ENCODE measurements at places on chromosomes 1 and 21.

GRCh38 chr1:169692756-169693460 lies 18.5 kb downstream of the SELL start:
- no peak for DNase-seq

DNA sequence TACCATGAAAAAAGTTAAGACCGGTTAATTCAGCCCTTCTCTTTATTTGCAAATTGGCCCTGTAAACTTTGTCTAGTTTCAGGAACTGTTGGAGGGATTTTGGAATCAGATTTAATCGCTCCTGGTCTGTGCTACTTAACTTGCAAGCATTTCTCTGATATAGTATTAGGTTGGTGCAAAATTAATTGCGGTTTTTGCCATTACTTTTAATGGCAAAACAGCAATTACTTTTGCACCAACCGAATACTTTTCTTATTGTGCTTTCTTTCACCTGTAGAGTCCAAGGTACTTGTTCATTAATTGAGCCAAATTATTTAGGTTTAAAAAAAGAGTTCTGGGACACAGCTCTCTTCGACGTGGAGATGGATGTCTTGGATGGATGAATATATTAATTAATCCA lies 92.8 kb upstream of the HNRNPU start:
- no peak for DNase-seq

DNA sequence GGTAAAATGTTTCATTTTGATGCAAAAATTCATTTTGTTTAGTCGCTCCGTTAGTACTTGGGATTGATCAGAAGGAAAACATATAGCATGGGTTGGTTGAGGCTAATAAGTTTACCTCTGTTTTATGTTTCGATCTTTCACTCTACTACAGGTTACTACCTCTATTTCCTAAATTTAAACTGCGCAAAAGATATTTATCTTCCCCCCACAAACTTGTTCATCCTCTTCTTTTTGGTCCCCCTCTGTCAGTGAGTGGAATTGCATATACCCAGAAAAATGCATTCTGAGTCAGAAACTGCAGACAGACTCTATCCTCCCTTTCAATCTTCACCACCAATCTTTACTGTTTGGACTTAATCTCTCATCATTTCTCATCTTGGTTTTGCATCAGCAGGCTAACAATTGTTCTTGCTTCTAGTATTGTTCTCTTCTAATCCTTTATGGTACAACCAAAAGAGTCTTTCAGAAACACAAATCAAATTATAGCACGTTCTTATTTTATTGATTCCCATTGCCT lies 316.0 kb upstream of the ADGRL4 start:
- DNase-seq, result no peak

DNA sequence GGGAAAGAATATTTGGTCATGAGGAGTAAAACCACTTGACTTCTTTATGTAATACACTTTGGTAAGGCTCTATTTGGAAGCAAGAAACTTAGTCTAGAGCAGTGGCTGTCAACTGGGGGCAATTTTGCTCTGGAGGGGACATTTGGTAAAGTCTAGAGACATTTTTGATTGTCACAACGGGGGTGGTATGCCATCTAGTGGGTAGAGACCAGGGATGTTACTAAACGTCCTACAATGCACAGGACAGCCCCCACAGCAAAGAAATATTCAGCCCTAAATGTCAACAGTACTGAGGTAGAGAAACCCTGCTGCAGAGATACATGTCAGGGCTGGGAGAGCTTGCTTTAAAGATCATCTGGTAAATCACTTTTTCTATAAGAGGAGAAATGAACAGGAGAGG lies 13.5 kb downstream of the FUCA1 start:
- no peak for DNase-seq

DNA sequence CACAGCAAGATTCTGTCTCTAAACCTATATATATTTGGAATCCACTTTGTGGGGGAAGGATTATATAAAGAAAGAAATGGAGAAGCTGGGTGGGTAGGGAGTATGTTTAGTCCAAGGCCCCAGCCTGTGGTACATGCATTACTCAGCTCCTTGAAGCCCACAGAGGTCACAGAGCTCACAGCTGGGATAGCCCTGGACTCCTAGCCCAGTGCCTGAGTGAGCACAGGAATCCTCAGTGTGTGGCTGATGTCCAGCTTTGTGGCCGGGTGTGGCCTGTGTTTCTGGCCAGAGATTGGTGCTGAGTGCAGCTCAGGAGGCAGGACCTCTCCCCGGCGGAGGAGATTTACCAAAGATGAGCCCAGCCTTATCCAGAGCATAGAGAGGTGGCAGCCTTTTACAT lies 7.6 kb downstream of the CAPN9 start:
- DNase-seq, result no peak

- DNase-seq, result no peak
Observed at GRCh38 chr1:243507672-243508302, 251.9 kb downstream of the SDCCAG8 start.

DNA sequence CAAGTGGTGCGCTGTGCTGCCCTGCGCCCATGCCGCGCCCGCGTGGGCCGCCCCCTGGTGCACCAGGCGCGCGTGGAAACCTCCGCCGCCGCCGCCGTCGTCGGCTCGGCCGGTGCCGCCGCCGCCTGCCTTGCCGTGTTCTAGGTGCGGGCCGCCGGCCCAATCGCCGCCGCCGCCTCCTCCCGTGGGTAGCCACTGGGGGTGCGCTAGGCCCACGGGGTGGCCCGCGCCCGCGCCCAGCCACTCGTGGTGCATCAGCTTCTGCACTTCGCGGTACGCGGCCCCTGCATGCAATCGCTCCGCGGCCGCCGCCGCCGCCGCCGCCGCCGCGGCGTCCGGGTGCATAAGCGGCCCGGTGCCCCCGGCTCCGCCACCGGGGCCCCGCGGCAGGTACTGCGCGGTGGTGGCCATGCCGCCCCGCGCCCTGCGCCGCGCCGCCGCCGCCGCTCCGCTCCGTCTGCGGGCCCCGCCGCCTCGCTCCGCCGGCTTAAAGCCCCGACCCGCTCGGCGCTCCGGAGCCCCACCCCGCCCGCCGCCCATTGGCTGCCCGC lies at the start of gene POU3F1:
POU3F1 (minus strand) TSS at position 461 of the 551 bp plus-strand sequence; CDS start at position 411, 50 bp downstream.
- DNase-seq, result no peak

- DNase-seq, result no peak
Observed at GRCh38 chr1:226111883-226112261, 49.4 kb downstream of the H3-3A start.

GRCh38 chr21:45805321-45805720 lies 161.8 kb downstream of the PCBP3 start:
- no peak for DNase-seq

- DNase-seq, result no peak
Observed at GRCh38 chr1:46522184-46522968, 29.1 kb downstream of the KNCN start.

DNA sequence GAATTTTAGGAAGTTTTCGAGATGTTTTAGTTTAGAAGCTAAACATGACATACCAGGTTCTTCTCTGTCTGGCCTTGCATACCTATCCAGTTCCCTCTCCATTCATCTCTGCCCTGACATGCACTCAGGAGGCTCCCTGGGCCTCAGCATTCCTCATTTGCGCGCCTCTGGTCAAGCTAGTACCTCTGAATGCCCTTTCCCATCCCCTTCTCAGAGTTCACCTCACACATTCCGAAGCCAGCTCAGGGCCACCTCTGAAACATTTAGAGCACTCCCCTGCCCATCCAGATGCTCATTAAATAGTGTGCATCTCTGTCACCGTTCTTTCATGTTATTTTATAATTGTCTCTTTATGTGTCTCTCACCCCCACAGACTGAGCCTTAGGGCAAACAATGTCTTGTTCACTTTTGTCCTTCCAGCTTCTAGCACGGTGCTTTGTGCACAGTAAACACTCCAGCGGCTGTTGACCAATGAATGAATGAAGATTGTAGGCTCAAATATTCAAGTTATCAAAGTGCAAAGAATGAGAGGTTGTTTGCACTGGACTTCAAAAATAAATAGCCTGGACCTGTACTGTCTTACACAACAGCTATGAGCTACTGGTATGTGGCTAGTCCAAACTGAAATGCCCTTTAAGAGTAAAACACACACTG lies 1.2 kb upstream of the DHCR24 start:
- no peak for DNase-seq

GRCh38 chr1:5430136-5430535 lies 562.1 kb downstream of the NPHP4 start:
- no peak for DNase-seq

DNA sequence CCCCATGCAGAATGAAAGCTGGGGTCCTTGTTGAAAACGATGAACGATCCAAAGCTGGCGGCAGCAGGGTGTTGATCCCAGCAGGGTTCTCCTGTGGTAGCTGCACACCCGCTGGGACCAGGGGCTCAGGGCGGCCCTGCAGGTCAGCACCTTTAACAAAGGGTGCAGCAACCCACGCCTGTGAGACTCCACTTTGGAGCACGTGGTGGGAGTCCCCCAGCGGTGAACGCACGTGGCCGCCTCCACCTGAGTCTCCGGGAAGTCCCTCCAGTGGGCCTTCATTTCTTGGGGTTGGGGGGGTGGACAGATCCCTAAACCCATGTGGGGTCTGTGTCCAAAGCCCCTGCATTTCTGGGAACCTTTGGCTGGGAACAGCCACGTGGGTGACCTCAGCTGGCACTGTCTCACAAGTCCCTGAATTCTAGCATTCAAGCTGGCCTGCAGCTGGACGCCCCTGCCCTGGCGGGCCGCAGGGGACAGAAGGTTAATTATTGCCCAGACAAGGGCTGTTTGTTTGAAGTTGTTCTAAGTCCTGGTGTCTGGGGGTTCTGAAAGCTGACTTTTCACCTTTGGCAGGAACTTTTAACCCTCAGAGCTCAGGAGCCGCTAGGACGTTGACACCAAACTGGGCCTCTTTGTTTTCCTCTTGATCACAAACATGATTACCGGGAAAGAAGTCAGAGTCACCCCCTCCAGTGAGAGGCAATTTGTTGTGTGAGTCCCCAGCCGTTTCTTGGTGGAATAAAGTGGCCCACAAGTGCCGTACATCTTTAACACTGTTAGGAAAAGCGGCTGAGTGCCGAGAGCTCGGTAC lies 64.5 kb downstream of the COL18A1 start:
- no peak for DNase-seq

GRCh38 chr1:171486048-171486519 lies 754 bp downstream of the PRRC2C start:
- DNase-seq, result peak; percentile 49

DNA sequence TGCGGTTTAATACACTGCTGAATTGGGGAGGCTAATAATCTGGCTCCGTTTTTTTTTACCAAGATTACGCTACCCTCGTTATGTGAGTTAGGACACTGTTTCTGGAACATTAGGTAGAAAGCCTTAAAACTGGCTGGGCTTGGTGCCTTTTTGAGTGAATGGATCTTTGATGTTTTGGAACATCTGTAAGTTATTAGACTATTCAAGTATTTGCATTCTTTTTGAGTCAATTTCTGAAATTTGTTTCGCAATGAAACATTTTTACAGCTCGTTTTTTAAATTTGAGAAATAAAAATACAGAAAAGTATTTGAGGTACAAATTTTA lies 106.9 kb downstream of the LTN1 start:
- DNase-seq, result no peak

DNA sequence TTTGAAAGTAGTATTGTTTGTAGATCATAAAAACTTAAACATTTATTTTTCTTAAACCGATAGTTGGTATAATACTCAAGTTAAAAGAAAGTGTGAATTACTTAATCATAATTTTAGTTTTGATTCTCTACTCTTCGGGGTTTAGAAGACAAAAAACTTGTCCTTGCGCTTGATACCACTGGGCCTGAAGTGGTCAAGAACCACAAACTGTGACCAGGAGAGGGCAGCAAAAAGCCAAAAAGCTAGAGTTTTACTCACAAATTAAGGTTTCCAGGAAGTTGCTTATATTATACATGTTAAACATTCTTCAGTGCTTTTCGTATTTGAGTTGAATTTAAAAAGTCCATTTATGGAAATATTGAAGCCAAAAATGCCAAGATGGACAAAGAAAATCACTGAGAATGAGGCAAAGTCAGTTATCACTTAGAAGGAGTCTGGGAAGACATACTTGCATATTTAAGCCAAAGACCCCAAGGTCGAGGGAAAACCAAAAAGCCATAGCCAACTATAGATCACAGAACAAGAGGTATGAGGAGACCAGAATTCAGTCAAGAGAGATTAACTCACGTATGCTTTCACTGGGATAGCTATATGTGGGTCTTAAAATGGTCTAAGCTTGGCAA lies 34.2 kb downstream of the EFCAB7 start:
- DNase-seq, result no peak

DNA sequence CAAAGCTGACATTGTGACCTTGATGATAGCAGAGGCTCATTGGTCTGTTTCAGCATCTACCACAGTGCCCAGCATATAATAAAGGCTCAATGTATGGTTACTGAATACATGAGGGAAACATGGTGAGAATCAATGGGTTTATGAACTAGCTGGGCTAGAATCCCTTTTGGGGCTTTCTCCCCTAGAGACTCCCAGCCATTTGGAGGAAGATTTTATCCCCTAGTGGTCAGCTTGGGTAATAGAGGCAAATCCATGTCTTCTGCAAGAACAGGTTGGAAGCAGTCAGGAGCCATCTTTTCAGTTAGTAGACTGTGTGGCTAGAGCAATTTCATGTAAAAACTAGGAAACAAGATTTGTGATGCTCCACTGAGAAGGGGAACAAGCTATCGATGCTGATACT lies 15.8 kb upstream of the REG4 start:
- no peak for DNase-seq

DNA sequence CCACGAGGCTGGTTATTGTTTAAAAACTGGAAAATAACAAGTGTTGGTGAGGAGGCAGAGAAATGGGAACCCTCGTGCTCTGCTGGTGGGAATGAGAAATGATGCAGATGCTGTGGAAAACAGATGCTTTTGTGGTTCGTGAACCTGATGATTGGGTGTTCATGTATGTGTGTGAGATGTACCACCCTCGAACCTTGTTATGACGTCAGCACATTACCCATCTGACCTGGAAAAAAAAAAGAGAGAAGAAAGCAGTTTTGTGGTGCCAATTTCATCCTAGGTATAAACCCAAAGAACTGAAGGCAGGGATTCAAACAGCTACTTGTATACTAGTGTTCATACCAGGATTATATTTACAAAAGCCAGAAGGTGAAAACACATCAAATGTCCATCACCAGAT lies 6.4 kb upstream of the CFAP107 start:
- DNase-seq, result no peak

DNA sequence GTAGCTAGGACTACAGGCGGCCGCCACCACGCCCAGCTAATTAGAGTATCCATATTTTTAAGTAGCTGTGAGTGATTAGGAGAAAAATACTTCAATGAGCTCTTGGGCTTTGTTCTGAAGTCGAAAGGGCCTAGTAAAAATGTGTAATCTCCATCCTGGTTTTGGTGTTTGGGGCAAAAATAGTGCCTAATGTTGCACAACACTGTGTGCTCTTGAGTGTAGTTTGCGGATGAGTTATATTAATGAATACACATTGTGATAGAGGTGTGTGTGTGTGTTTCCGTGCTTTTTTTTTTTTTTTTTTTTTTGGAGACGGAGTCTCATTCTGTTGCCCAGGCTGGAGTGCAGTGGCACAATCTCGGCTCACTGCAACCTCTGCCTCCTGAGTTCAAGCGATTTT lies 6.3 kb upstream of the ARID1A start:
- DNase-seq, result no peak

GRCh38 chr1:177665935-177666334 lies 303.9 kb downstream of the SEC16B start:
- DNase-seq, result no peak

DNA sequence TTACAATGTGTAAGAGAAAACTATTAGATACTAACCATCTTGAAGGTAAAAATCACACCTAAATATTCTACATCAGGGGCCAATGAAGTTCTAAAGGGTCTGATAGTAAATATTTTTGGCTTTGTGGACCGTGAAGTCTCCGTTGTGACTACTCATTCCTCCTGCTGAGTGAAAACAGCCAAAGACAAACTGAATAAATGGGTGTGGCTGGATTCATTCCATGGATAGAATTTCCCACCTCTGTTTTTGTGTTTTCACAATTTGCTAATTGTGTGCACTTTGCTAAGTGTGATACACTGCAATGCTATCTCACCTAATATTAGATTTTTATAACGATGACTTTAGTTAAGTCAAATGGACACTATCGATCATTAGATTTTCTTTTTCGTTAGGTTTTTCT lies 1474.0 kb downstream of the PLA2G4A start:
- no peak for DNase-seq
